ENCODE measurements at places on chromosomes 11 and 22.

DNA sequence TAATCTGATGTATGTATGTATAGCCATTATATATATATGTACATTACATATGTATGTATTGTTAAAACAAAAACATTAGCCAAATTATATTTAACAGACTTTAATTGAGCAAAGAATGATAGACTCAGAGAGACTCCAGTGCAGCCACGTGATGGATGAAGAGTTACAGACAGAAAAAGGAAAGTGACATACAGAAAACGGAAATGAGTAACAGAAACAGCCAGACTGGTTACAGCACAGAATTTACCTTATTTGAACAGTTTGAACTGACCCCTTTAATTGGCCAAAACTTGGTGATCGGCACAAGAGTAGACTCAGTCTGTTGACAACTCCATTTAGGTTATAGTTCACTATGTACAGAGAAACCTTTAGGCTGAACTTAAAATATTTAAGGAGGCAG is 35.0 kb downstream of the CHORDC1 start:
- DNase-seq = no peak

- DNase-seq = no peak
Observed at GRCh38 chr11:32087597-32087996, 3.3 kb upstream of the RCN1 start.

DNA sequence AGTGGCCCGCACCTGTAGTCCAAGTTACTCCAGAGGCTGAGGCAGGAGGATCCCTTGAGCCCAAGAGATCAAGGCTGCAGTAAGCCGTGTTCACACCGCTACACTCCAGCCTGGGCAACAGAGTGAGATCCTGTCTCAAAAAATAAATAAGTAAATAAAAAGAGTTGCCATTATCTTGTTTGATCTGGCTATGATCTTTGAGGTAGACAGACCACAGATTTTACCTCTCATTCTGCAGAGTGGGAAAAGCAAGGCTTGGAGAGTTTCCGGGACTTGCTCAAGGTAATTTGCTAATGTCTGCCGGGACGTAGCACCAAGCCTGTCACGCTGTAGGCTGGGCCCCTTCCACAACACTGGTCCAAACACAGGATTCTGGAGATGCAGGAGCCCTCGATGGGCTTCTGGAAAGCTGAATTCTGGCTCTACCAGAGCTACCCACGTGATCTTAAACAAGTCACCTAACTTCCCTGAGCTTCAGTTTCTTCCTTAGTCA is 6.8 kb downstream of the GRAP2 start:
- DNase-seq = no peak

DNA sequence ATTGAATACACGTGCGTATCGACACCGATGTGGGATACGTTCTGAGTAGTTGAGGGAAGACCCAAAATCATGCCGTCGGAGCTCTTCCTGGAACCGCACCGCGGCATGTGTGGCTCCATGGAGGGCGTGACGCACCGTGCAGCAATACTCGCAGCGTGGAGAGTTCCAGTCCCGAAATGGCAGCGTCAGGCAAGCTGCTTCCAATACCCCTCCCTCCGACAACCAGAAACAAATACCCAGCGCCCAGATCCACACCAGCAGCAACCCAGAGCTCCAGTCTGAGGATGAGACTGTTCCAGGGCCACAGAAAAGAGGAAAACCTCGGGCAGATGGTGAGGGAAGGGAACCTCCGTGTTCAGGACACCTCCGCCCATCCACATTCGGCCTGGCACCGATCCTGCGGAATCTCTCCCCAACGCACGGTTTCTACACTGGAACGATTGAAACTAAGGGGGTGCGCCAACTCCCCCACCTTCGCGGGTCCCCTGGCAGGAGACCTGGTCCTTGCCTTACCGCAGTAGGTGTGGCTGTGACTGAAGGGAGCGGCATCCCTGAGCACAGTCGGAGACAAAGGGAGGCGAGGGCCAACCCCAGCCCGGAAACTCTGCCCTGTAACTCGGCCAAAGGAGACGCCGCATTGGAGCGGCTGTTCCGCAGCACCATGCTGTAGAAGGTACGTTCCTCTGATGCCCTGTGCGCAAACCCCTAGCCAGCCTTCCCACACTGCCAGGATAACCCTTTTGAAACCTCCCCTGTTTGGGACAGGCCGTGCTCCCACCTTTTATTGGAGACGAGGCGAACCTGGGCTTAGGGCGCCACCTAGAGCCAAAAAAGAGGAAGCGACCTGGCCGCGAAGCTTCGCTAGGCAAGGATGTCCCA is 28.2 kb downstream of the DBX1 start:
- no peak for DNase-seq

- no peak for DNase-seq
Observed at GRCh38 chr22:36227396-36227795, 11.9 kb downstream of the APOL2 start.

DNA sequence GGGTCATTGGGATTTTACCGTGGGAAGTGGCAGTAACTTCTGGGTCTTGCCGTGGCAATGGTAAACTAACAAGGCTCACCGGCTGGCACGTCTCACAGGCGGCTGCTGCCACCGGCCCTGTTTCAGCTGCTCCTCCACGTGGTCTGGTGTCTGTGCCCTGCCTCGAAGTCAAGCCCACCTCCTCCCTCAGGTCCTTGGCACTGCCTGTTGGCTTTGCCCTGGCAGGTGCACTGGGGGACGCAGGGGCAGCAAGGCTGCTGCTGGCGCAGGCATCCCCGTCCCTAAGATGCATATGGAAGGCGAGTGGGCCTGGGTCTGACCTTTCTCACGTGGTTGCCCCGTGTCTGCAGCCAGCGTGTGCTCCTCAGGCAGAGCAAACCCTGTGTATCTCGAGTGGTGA is 783.6 kb downstream of the BRD1 start:
- no peak for DNase-seq

GRCh38 chr22:37497062-37497599 is 10.9 kb upstream of the MFNG start:
- DNase-seq = no peak

DNA sequence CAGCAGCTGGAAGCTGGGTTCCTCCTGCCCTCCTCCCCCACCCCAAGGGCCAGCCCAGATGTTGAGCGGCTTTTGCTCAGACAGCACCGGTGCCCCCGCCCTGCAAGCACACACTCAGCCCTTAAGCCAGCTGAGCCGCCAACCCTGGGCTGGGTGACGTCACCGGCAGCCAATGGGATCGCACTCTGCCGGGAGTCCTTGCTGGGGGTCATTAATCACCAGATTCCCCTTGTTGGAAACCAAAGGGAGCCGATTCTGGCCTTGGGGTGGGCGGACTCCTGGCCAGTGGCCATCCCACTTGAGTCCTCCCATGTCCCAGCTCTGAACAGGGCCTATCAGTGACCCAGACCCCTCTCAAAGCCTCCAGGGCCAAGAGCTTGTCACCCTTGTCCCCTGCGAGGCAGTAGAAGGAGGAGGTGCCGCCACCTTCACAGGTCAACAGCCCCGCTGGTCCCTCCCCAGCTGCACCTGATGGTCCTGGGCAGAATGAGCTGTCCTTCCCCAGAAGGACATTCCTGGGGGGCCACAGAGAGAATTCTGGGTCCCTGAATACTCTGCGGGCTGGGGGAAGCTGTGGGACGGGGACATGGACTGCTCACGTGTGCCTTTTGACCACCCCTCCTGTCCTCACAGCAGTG is 7.4 kb downstream of the DUSP8 start:
- DNase-seq = no peak

DNA sequence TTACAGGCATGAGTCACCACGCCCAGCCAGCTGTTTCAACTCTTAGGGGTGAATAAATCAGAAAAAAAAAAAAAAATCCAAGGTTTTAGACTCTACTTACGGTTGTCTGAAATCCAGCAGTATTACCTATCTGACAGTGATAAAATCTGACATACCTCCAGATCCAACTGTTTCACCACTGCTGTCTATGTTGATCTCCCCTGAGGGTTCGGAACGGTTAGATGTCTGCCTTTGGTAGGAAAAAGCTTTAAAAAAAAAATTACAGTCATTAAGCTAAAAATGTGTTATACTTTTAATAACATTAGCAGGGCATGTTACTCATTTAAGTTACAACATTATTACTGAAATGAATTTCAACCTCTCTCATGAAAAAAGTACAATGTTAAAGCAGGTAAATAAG is 21.1 kb downstream of the NCAPD3 start:
- no peak for DNase-seq

DNA sequence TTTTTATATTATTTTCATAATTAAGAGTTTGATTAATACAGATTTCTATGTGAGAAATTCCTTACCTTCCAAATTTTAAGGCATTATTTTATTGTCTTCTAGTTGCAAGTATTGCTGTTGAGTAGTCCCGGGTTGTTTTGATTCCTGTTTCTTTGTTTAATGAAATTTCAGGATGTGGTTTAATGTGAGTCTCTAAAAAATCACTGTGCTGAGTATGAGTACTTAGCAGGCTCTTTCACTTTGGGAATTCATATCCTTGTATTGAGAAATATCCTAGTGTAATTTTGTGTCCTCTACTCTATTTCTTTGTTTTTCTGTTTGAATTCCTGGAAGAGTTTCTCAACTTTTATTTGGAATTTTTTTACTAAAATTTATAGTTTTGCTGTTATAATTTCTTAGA is 113.2 kb downstream of the TMEM135 start:
- no peak for DNase-seq

- no peak for DNase-seq
Observed at GRCh38 chr11:44176546-44177213, 81.2 kb downstream of the EXT2 start.

All from iPS DF 19.7 (cell line).